Renal cortex interstitium (tissue), 15 donors: ENCODE measurements at places on chromosomes 12 and 14. TPM values are rescaled to one million over a fixed set of nuclear protein-coding genes. Genes with fewer than 3 reads are reported as not detected.

DNA sequence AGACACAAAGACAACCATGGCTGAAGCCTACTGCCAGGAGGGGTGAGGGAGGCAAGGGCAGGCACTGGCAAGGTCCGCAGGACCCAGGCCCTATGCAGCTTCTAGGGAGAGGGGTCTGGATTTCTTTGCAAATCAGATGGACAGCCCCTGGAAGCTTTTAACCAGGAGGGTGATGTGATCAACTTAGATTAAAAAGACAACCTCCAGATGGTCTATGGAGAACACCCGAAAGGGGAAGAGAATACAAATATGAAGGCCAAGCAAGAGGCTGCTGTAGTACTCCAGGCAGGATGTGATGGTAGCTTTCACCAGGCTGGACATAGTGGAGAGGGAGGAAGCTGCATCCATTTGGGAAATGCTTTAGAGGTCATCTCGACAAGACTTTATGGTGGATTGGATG, 83.3 kb upstream of the TSPAN11 start:
- no peak for DNase-seq

DNA sequence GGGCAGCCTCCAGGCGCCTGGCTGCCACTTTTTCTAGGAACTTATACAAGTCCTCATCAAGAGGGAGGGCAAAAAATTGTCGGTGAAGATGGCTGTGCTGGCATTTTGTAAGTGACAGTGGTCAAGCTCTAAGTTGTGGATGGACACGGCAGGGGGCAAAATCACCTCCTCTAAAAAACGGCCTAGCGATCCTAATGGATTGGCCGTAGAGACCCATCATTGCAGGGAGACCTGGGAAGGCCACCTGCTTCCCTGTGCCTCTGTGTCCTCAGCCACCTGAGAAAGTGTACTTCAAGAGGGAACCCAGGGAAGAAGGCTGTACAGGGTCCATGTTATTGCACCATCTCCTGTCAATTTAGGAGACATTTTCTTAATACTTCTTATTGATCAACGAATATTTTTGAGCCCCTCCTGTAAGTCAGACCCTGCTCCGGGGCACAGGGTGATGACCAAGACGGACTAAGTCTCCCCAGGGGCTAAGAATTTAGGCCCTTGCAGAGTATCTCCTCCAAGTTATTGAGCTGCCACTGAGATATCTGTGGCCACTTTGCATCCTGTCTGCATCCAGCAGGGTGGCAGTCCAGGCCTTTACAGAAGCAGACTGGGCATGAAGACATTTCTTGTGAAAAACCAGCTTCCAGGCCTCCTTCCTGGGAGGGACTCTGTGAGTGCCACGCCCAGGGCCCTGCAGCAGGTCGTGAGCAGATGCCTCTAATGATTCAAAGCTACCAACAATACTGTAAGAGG, 40.5 kb downstream of the PSMA6 start:
- no peak for DNase-seq

GRCh38 chr12:122471324-122472226, 29.2 kb downstream of the ZCCHC8 start:
- peak; percentile 82 for DNase-seq

GRCh38 chr14:61553730-61554641, 141.3 kb upstream of the HIF1A start:
- no peak for DNase-seq

GRCh38 chr12:6947615-6948014, 3.5 kb upstream of the PTPN6 start:
- DNase-seq: no peak

DNA sequence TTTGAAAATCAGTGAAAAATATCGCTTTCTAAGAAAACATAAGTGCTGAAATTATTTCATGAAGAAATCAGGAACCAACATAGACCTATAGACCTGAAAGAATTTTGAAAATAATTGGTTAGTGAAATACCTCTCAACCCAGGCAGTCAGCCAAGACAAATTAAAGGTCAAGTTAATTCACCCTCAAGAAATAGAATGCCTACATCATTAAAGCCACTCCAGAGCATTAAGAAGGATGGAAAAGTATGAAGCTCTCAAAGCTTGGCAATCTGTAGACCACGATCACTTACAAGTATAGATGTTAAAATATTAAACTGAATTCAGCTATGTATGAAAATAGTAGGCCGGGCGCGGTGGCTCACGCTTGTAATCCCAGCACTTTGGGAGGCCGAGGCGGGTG, 48.3 kb downstream of the SFSWAP start:
- DNase-seq: no peak

DNA sequence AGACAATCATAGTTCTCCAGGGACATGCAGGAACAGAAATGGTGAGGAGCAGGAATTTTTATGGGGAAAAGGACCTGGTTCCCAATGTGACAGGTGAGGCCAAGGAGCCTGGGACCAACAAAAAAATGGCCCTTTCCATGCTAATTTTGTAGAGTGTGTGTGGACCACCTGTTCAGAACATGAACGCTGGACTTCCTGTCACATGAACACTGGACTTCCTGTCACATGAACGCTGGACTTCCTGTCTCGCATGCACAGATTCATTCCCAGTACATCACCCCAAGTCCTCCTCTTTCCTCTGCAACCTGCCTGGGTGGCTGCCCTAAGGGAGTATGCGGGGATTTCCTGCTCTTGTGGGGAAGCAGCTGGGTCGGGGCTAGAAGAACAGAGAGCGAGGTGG, 10.1 kb downstream of the FGF6 start:
- DNase-seq: no peak

DNA sequence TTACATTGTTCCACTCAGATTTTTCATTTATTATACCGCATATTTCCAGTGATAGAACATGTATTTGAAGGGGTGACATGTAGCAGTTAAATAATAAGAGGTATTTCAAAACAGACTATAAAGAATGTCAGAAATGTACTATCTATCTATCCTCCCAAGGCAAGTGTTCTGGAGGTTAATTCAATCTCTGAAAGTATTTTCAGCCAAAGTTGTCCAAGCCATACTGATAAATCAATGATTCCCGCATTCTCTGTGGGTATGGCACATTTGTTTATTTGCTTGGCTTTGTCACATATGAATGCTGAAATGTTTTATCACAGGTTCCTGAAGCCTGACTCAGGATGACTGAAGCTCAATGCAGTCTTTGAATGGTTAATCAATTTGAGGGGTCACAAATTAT, 35.8 kb downstream of the KCNH5 start:
- no peak for DNase-seq

DNA sequence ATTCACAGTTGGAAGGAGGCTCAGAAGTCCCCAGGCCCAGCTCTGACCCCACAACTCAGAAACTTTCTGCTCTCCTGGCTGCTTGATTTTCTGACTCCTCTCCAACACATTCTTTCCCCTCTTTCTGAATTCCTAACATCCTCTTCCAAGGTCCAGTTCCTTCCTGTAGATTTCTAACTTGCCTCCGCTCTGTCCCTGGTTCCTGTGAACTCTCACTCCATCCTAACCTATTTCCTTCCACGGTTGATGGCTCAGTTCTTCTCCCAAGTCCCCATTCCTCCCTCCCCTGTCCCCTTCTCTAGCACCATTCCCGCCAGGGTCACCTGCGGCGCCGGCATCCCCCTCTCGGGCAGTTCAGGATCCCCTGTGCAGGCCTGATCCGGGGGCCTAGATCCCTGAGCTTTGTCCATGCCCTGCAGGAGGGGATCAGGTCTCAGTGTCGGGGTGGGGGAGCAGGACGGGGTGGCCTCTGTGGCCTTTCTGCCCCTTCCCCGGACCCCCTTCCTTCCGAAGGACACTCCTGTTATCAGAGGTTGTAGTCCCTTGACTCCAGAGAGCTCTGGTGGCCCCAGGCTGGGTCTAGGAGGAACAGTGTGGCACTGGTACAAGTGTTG, 6.0 kb upstream of the SLC22A17 start:
- no peak for DNase-seq

DNA sequence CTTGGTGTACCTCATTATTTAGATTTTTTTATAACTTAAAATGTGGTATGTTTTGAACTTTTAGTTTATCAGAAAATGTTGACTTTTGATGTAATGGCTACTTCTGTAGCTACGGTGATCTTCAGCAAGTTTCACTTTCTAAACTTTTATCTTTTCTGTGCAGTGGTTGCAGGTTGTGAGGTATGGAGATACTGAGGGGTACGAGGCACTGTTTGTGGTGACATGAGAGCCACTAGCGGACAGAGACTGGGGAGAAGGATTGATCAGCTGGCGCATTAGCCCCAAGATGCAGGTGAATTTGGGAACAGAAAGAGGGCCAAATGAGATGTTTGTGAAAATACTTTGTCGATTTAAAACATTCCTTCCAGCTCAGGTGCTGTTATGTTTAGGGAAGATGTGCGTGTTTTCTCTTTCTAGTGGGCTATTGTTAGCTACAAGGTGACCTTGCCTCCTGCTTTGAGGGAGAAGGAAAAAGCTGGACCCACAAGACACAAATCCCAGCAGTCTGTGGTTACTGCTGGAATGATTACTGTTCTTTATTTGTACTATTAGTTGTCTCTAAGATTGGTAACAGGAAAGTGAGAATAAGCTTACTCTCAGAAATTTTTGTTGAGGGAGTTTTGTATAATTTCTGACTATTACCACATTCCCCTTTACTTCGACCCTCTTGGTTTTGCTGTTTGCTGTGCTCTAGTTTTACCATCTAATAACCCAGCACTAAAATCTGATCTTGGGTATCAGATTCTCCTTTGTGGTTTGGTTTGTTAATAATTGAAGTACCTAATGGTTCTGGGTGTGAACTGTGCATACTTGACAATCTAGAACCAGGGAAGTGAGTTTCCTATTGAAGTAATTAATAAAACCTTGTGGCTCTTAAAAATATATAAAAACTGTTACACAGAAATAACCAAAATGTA, 61.7 kb downstream of the FBXO34 start:
- DNase-seq: no peak

GRCh38 chr12:47078733-47079467, 521 bp upstream of the PCED1B start:
- DNase-seq: no peak

GRCh38 chr12:16277585-16277984, at the start of gene SLC15A5:
SLC15A5 (minus strand) TSS chr12:16277685; CDS start chr12:16277685, 0 bp downstream.
- DNase-seq: no peak

- DNase-seq: no peak
These were observed 92.7 kb downstream of the LRRC74A start for GRCh38 chr14:76918782-76919394.

- DNase-seq: no peak
These were observed at the start of gene TMTC1 for GRCh38 chr12:29783773-29784666. TMTC1 (minus strand) TSS chr12:29783942; CDS start chr12:29783751, 191 bp downstream.

- DNase-seq: no peak
These were observed 263.7 kb upstream of the SEL1L start for GRCh38 chr14:81797315-81797714.

DNA sequence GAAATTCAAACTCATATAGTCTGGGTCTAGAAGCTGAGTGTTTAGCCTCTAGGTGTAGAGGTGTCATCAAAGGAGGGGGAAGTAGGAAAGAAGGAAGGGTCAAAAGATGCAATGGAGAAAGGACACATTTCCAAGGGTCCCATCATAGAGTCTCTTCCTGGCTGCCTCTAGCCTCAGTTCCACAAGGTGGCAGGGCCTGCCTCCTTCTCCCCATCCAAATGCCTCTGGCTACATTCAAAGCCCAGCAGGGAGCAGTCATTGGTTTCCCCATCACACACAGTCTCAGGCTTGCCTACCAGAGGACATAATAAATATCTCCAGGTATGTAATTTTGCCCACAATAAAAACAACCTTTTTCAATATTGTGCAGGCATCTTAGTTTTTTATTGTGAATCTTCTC, 2.1 kb upstream of the CCT2 start:
- DNase-seq: no peak

GRCh38 chr12:42982828-42983227, 393.3 kb upstream of the PRICKLE1 start:
- DNase-seq: no peak

DNA sequence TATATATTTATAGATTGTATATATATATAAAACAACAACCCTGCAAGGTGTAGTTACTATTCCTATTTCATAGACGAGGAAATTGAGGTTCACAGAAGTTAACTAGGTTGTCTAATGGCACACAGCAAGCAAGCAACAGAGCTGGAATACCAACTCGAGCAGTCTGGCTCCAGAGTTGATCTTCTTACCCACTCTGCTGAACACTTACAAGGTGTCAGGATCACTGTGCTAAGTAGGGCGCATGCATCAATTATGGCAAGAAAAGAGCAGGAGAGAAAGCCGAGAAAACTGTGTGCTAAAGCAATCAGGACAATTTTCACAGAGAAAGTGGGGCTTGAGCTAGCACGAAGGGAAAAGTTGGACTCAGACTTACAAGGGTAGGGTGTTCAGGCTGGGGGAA, 15.9 kb upstream of the ARMH4 start:
- no peak for DNase-seq

DNA sequence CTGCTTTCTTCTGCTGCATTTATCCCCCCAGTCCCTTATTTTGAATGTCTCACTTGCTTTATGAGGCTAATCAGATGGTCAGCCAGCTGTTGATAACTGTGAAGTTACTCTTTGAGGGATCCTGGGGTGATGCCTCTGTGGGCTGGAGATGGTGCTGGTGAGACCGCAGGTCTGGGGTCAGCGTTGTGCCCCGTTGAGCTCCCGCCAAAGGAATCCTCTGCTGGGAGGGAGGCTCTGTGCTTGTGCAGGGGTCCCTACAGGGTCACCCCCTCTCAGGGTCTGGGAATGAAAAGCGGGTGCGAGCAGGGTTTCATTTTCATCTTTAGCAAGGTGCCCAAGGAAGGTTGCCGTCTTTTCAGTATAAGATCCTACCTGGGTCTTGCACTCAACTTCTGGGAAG, 161.2 kb upstream of the RTL1 start:
- DNase-seq: no peak

- no peak for DNase-seq
These were observed 8.4 kb downstream of the PLBD2 start for GRCh38 chr12:113366827-113367226.

The CTSG gene
- polyA plus RNA-seq: 0.79 TPM

The ACOT6 gene
- polyA plus RNA-seq: not detected

The PCED1B gene
- 3.3 TPM for polyA plus RNA-seq

The CAPRIN2 gene
- 33.8 TPM for polyA plus RNA-seq

The SERPINA12 gene
- polyA plus RNA-seq: 0.30 TPM
